ENCODE measurements at places on chromosomes 3 and 15.

DNA sequence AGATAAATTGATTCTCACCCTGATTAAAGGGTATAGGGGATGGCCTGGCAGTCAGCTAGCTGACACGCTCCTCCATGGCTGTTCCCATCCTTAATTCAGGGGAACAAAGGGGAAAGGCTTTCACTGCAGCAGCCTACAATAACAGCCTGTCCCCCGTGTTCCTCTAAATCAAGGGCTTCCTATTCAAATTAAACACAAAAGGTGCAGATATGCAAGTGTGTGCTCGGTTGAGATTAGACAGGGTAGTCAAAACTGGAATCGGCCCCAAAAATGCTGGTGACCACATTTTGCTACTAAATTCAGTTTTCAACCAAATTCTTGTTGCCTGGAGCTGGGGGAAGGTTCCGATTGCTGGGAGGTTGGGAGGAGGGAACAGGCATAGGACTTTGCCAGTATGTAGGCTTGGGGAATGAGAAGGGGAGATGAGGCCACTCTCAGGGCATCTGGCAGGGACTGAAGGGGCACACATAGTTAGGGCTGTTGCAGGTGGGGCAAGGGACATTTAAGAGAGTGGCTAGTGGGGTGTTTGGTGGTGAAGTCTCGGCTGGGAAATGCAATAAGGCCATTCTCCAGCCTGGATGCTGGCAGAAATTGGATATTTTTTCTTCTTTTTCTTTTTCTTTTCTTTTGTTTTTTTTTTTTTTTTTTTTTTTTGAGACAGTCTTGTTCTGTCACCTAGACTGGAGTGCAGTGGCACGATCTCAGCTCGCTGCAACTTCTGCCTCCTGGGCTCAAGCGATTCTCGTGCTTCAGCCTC, 32.9 kb upstream of the CTSH start:
- DNase-seq = no peak

GRCh38 chr3:66312039-66312438, 91.2 kb downstream of the SLC25A26 start:
- DNase-seq = no peak

GRCh38 chr15:42069496-42070278, 24.7 kb downstream of the PLA2G4D start:
- no peak for DNase-seq

DNA sequence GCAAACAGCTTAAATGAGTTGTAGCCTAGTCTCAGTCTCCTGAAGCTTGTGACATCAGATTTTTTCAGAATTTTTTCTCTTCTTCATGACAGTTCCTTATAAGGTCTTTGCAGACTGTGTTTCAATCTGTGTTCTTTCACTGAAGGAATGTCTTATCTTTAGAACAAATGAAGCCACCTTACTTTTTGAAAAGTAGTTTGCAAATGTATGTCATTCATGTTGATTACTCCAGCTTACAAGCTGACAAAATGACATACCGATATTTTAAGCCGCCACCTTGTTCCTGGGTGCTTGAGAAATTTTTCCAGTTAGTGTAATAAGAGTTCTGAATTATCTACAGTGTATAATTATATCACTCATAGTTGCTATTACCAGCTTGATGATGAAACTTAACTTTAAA, 57.0 kb downstream of the ASTE1 start:
- no peak for DNase-seq

DNA sequence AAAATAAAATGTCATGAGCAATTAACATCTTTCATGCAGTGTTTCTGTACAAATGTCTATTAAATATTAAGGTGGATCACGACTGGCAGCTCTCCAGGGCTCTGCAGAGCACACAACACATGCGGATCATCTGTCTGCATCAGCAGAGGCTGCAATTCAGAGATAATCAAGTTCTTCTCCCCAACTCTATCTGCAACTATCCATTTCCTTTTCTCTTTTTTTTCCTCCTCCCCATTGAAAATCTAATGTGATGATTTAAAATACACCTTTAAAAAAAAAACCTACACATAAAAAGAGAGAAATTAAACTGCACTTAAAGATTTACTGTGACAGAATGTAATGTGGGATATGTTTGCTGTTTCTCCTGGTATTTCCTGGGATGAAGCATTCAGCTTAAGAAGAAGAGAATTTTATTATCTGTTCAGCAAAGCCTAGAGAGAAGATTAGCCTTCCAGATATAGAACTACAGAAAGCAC, 352.6 kb upstream of the CCDC54 start:
- no peak for DNase-seq

DNA sequence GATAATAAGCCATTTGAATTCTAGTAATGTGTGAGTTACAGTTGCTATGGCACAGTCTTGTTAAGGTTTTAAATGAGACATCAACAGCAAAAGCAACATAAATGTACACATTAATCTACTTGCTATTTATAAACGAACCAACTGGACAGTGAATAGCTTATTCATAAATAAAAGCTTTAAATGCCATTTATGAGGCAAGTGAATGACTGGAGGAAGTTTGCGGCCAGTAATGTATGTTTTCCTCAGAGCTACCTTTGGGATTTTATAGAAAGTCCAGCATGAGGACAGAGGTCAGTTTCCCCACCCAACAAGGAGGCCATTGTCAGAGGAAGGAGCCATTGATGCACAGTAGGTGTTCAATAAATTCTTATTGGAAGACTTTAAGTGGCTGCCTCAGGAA, 48.0 kb upstream of the PXYLP1 start:
- DNase-seq = no peak

DNA sequence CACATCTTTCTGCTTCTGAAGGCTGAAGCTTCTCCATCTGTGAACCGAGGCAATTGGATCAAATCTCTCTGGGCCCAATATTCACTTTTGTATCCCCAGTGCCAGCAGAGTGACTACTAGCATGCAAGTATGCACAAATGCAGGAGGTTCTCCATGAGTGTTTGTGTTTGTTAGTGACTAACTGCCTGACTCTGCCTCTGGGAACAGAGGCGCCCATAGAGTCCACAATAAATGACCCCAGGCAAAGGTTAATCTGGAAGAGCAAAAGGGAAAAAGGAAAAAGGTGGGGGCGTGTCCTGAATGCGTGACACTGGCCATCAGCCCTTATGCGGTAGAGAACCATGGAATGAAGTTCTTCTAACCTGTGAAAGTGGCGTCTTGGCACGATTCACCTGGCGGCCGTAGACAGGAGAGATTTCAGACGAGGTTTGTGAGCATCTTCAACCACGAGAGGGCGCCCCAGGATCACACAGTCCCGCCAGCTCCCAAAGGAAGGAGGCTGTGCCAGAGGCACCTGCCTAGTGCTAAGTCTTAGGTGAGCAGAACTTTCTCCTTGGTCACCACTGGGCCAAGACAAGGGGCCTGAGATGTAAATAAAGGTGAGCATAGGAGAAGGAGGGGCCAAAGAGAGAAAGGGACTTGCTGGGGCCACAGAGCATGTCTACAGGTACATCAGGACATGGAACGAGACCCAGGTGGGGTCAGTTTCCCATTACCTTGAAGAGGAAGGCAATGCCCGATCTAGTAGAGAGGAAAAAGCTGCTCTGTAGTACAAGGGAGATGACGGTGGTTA, 44.2 kb downstream of the RBPMS2 start:
- peak; percentile 83 for DNase-seq

DNA sequence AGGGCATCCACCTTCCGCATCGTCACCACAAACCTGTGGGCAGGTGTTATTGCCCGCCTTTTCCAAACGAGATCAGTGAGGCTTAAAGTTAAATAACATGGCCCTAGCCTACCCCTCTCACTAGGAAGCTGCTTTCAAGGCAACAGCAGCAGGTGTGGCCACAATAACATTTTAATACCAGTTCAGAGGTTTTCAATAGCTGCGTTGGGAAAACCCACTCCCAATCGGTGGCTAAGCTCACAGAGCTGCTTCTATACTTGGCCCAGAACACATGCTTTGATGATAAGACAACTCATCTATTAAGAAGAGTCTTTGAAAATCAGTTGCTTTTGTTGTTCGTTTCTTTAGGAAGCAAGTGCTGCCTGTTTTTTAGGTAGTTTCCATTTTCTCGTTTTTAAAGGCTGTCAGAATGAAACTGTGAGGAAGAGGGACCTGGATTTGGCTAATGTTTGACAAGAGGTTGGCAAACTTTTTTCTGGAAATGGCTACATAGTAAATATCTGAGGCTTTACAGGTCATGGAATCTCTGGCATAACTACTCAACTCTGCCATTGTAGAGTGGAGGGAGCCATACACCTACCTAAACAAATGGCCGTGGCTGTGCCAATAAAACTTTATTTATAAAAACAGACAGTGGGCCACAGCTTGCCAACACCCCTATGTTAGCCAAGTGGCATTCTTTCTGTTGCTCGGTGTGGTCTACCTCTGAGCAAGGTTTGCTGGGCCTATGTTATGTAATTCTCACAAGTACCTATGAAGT, 179.6 kb downstream of the FEZF2 start:
- no peak for DNase-seq

GRCh38 chr3:110971010-110971601, 100.5 kb upstream of the NECTIN3 start:
- DNase-seq = no peak

- no peak for DNase-seq
These were observed 87.5 kb upstream of the LINGO1 start for GRCh38 chr15:77720173-77720572.

DNA sequence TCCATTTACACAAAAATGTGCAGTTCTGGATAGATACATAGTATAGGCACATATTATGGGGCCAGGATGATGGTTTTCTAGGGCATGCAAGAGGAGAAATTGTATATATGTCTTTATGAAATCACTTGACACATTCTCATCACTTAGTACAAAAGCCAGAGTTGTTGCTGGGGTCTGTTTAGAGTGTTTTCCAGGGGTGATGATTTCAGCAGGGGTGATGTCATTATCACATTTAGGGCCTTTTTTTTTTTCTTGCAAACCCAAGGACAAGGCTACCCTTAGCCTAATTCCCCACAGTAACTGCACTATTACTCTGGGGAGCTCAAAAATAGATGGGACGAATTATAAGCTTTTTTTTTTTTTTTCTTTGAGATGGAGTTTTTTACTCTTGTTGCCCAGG, 3.6 kb downstream of the ZNF589 start:
- no peak for DNase-seq

DNA sequence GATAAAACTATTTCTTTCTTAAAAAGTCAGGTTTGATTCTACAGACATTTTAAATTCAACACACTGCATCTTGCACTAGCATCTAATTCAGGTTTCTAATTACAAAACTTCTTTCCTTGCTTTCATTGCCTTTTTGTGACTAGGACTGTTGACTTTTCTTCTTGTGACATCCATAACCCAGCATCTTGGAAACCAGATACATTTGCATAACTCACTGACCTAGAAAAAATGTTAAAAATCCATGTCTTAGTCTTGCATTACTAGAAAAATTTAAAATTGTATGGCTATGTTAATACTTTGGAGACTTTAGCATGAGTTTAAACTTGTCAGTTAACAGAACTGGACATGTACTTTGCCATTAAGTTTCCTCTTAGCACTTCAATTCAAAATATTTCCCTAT, 72.7 kb downstream of the DTWD1 start:
- DNase-seq = no peak

GRCh38 chr15:57313134-57313483, 63.2 kb upstream of the CGNL1 start:
- DNase-seq = no peak

GRCh38 chr15:90465140-90465929, 64.4 kb upstream of the CRTC3 start:
- no peak for DNase-seq

DNA sequence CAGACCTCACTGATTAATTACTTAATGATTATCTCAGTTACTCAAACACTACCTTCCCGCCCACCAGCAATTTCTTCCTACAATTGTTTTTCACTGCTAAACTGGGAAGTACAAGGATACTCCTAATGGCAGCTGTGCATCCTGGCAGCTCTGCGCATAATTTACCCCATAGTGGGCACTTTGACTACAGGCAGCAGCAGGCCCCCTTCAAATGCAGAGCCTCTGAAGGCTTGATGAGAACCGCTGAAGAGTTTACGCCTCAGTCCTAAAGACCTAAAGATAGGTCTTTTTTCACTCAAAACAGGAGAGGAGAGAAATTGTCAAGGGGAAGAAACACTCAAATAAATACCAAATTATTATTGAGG, 10.7 kb downstream of the CCDC32 start:
- no peak for DNase-seq

GRCh38 chr15:77430213-77430612, 9.5 kb downstream of the HMG20A start:
- no peak for DNase-seq

DNA sequence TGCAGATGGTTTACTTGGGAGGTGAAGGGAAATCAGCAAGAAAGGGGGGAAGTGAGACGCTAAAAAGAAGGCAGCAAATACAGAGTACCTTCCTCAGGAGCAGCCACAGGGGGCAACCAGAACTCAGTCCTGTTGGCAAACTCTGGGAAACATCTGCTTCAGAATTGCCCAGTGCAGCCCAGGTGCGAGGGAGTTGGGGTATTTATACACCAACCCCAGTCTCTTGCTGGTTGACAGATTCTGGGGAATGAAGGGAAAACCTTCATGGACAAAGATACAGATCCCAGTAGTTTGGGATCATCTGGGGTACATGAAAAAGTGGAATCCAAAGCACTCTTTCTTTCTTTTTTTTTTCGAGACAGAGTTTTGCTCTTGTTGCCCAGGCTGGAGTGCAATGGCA, 25.3 kb upstream of the PGPEP1L start:
- no peak for DNase-seq

DNA sequence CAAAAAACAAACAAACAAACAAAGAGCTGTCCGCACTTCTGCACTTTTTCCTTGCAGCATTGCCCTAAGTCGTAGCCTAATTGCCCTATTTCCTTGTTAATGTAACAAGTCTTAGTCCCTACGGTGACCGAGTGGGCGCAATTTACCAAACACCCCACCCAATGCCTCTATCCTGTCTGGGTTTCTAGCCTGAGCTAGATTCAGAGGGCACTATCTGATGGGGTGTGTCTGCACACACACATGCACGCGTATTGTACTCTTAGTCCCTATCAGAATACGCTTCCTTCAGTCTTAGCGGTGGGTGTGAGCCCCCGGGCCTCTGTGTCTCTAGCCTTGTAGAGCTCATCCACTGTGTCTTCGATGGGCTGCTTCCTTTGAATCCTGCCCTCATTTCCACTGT, 125.9 kb upstream of the DLG1 start:
- DNase-seq = no peak

- no peak for DNase-seq
These were observed 51.0 kb upstream of the SPSB4 start for GRCh38 chr3:141000027-141000663.

Data from memory B cell (primary cell).